ENCODE measurements at places on chromosomes 1 and 21.

- DNase-seq: no peak
Measured at GRCh38 chr1:215718575-215719287, 151.6 kb downstream of the KCTD3 start.

DNA sequence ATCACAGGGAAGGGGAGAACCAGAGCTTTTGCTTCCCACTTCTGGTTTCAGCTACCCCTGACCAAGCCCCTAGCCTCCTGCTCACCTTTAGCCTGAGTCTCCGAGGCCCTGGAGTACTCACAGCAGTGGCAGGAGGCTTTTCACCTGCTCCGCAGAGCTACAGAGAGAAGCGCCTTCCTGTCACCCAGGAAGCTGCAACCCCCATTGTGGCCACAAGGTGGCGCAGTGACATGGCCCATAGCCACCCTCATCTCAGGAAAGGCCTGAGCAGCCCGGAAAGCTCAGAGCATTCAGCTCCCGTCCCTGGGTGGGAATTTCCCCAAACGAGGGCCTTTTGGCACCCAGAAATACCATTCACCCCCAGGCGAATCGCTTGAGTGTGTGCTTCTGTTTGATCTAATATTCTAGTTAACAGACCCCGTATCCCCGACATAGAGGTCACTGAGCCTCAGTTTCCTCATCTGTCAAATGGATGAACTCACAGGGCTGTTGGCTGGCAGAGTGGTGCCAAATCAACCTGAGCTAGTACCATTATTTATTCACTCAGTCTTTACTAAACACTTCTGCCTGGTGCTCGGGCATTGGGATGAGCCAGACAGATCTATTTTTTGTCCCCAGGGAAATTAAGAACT lies 25.3 kb downstream of the A3GALT2 start:
- peak; percentile 70 for DNase-seq

- no peak for DNase-seq
Measured at GRCh38 chr1:17892225-17892624, 137.1 kb downstream of the ACTL8 start.

DNA sequence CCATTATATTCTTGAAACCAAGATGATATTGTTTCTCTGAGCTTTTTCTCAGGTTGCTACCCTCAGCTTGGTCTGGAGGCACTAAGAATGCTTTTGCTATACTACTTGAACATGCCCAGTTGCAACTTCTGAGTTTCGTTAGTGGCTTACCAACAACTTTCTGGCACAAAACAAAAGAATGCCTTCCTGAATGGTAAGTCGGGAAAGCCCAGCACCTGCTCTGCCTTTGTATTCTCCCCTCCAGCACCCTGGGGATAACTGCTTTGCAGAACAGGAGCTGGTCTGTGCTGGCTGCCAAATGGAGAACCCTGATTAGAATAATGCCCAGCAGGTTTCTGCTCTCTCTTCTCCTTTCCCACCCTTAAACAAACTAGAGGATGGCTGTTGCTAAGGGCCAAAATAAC lies 149.3 kb downstream of the TGFB2 start:
- DNase-seq: no peak

DNA sequence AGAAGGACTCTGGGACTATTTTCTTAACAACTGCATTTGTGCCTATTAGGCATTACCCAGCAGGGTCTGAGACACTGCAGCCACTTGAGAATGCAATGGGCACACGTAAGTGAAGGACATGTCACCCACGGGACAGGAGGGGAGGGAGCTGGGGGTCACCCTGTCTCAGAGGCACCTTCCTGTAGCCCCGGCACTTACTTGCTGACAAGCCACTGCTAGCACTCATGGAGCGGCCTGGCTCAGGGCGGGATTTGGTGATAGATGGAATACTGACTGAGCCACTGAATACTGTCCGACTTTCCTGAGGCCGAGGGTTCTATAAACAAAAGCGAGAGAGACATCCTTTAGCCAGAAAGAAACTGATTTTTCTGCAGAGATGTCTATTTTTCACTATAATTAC lies 64.7 kb downstream of the COQ8A start:
- no peak for DNase-seq

- DNase-seq: no peak
Measured at GRCh38 chr1:5513846-5514526, 478.2 kb downstream of the NPHP4 start.

DNA sequence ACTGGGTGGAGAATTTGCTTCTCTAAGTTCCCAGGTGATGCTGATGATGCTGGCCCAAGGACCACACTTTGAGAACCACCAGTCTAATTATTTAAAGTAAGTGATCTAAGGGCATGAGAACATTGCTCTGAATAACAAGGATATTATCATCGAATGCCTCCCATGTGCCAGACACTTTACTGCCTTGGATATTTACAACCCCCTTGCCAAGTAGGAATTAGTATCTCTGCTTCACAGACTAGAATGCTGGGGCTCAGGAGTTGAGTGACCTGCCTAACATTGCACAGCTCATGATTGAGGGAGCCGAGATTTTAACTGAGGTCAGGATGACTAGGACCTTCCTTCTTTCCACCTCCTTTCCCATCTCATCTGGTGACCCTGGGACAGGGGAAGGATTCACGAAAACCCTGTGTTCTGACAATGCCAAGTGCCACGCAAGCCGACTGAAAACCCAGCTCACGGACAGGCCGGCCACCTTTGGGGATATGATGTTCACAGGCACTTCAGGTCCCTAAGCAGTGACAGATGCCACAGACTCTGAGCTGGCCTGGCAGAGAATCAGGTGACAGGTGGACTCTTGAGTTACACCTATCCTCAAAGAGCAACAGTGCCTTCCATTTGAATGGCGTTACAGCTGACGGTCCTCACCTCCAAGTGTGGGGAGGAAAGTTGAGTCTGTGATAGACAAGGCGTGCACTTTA lies 230.7 kb downstream of the TOMM20 start:
- no peak for DNase-seq

DNA sequence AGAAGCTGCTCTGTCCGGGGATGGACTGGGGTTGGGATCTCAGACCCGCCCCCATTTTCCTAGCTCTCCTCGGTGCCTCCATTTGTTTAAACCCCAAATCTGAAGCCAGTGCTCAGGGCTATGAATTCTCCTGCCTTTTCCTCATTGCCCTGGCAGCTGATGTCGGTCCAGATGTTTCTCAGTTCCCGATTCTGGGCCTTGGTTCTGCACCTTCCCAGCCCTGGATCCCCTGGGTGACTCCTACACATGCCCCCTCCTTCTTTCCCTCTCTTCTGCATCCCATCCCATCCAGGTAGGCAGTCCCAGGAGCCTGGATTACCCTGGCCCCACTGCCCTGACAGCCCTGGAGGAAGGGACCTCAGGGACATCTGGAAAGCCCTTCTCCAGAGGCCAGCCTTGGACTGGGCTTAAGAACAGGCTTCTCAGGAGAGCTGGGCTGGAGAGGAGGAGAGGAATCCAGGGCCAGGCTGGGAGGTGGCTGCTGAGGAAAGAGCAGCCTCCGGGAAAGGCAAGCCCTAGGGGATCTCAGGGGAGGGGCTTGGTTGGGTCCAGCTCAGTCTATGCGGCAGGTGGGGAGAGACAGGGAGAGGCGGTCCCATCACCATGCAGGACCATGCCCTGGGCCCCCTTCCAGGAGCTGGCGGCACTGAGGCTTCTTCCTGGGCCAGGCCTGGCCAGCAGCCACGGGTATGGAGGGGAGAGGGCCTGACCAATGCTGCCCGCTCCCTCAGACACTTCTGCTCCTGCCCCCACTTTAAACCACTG lies 6.8 kb upstream of the EPS8L3 start:
- DNase-seq: no peak

- DNase-seq: no peak
Measured at GRCh38 chr1:227317011-227317451, 1.3 kb downstream of the CDC42BPA start.

DNA sequence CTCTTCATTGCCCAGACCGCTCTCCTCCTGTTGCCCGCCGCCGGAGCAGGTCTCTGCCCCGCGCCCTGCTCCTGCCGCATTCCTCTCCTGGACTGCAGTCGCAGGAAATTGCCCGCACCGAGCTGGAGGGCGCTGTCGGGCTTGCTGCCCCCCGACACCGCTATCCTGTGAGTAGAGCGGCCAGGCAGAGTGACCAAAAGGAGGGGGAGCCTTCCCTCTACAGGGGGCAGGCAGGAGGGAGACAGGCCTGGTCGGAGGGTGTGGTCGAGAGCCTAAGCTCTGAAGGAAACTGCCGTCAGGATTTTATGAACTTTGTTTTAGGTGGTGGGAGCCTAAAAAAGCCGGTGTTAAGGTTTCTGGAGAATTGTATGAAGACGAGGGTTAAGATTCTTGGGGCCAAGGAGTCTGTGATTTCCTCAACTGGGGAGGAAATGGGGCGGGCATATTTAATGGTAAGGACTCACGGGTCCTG lies 517 bp downstream of the LRIG2 start:
- DNase-seq: no peak

- DNase-seq: no peak
Measured at GRCh38 chr1:230037261-230037660, 29.8 kb upstream of the GALNT2 start.

All from stimulated activated CD4-positive, alpha-beta T cell treated with anti-CD3 and anti-CD28 coated beads, TNF-alpha, amount 100 ng/mL, for 1 hour (primary cell).